ENCODE measurements at places on chromosomes 2 and 18.
A peak's percentile ranks its signal among the peaks of the same experiment; 100 is the strongest.

DNA sequence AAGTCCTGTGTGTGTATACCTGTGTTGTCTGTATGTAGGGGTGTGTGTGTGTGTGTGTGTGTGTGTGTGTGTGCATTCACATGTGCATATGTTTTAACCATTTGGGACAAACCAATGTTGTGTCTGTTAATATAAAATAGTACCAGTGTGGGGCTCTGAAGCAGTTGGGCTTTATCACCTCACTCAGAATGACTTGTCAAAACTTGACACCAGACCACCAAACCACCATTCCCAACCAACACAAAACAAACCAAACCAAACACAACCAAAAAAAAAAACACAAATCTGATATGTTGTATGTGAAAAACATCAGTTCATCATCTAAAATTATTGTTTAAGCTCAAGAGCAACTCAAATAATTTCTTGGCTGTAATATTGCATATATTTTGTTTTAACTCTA, 42.1 kb downstream of the CALCRL start:
- no peak for DNase-seq

DNA sequence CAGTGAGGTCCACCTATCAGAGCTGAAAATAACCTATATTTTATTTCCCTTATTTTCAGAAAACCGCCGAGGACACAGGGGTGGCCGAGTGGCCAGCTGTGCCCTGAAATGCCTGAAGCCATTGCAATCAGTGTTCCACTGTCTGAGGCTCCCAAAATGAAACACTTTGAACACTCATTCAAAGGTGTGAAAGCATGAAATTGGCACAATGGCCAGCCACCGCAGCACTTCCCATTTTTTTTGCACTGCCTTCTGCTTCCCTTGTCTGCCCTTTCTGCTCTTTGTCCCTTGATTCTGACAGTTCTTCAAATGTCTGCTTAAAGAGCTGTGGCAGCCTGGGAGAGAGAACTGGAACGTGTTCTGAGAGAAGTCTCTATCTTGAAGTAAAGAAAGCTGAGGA, 1127.5 kb upstream of the CELF4 start:
- no peak for DNase-seq

DNA sequence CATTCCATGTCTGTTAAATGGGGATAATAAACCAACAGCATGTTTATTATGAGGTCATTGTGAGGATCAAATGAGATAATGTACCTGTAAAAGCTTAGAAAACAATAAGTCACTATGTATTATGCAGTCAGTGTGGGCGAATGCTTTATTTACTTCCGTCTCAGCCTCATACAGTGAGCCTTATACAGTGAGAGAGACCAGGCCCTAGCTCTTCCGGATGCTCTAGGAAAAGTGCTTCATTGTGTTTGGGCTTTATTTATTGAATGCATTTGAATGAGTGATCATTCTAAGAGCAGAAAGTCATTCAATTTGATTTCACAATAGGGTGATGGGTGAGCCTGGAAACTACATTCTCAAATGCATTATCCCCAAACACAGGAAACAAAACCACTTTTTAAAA, 603.9 kb upstream of the FANCL start:
- DNase-seq, result no peak

DNA sequence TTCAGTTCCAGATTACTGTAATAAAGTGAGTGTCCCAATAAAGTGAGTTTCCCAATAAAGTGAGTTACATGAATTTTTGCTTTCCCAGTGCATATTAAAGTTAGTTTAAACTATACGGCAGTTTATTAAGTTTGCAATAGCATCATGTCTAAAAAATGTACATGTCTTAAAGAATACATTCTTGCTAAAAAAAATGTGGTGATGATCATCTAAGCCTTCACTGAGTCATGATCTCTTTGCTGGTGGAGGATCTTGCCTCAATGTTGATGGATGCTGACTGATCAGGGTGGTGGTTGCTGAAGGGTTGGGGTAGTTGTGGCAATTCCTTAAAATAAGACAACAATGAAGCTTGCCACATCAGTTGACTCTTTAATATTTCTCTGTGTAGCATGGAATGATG, 664.2 kb downstream of the TDRD15 start:
- no peak for DNase-seq

GRCh38 chr2:231708773-231709635, 679 bp downstream of the PTMA start:
- no peak for DNase-seq

DNA sequence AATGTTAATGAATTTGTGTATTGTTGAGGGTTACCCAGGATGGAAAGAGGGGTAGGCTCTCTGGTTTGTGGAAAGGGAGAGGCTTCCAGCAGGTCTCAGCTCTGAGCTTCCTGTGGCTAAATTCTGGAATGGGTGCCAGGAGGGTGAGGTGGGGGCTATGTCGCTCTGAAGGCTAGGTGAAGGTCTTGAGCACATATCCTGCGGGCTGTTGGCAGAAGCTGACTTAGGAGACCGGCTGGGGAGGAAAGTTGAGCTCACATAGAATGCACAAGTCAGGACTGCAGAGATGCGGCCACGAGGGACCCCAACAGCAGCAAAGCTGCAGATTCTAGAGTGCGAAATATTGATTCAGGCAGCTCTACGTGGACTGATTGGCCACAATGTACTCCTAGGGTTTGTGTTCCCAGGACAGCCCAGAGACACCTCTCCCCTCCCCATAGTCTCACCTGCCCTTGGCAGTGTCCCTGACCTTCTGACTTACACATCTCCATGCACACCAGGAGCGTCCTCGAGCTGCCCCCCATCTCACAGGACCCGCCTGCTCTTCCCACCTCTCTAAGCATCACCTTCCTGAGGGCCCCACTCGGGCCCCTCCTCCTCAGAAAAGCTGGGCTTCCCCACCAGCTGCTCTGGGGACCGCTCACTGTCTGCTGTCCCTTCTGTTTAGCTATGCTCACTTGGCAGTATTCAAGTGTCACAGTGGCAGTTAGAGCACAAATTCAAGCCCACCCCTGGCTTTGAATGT, 72.6 kb downstream of the ALK start:
- no peak for DNase-seq

GRCh38 chr2:30512243-30512886, 65.3 kb downstream of the LCLAT1 start:
- DNase-seq, result peak; percentile 30

- no peak for DNase-seq
Observed at GRCh38 chr2:234463626-234464290, 33.1 kb downstream of the ARL4C start.

DNA sequence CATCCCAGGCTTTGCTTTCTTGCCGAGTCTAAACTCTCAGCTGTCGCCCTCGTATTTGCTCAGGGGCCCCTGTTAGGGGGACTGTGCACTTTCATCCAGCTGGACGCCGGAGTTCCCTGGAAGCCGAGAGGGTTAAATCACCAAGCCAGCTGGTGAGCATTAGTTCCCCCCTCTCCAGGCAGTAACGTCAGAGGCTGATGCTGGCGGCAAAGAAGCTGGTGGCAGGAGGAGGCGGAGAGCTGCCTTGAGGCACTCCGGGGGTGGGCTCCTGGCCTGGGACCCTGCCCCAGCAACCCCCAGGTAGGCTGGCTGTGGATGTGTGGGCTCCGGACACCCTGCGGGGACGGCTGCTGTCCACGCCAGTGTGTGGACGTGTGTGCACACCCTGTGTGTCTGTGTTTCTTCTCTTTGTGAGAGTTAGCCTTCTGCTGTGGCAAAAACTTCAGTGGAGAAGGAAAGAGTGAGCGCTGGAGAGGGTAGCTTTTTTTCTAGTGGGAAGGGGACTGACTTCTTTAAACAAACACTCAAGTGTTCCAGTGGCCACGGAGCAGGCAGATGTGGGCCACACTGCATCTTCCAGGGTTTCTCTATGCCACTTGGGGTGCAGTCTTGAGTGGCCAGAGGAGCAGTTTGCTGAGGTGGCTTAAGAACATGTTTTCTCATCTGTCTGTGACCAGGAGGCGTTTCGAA, 84.7 kb downstream of the GLI2 start:
- no peak for DNase-seq

DNA sequence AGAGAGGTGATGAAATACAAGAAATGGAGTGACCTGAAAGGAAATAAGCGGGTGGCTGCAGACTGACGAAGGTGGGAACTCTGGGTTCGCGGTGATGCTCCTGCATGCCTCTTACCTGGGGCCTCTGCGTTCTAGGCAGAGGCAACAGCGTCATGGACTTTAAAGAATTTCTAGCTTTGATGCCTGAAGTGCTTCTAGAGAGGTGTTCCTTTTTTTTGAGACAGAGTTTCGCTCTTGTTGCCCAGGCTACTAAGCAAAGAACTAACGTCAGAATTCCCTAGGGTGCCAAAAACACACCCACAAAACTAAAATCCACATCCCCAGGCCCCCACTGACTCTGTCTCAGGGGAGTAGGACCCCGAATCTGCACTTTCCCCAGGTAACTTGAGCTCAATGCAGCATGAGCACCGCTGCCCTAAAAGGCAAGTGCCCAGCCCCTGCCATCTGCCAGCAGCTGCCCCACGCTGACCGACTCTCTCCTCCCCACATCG, 110.5 kb upstream of the ID2 start:
- DNase-seq, result no peak

GRCh38 chr2:6679471-6679870, 186.2 kb downstream of the CMPK2 start:
- no peak for DNase-seq

DNA sequence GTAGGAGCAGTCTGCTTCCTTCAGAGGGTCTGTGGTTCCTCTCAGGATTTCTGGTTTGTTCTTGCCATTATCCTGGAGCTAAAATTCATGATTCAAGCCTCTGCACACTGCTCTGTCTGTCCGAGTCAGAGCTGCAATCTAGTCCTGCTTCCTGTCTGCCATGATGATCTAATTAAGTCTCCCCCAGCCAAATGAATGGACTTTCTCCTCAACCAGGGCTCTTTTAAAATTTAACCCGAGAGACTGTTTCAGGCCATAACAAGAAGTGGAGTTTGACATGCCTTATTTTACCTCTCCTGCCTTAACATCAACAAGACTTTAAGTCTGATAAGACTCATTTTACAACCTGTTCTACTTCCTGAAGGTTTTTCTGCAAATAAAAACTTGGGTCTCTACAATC, 1009.6 kb upstream of the DDX18 start:
- no peak for DNase-seq

GRCh38 chr2:18704276-18704675, 114.9 kb upstream of the NT5C1B start:
- no peak for DNase-seq

DNA sequence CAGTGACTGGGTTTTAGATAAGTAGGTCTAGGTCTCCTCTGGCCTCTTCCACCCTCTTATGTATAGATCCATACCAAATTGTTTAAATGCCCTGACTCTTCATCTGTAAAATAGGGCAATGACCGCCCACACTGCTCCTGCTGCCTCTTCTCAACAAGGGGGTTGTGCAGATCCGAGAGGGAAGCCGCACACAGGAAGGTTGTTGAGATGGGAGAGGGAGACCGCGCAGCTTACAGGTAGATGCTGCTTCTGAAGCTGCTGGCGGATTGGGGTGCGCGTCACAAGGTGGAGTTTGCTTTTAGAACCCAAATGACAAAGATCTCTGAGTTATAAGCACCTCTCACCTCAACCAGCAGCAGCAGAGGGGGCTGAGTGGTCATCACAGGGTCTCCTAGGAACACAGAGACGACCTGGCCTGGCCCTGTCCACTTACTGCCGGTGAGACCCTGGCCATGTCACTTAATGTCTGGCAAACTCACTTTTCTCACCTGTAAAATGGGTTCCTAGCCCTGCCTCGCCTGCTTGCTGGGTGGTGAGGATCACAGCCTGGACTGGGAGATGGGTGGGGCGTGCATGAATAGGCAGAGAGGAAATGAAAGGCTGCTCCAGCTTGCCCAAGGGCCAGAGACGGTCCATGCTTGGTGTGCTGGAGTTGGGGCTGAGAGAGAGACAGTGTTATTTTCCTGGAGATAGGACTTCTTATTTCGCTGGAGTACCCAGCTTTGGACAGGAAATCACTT, 251.3 kb downstream of the EIPR1 start:
- DNase-seq, result no peak

DNA sequence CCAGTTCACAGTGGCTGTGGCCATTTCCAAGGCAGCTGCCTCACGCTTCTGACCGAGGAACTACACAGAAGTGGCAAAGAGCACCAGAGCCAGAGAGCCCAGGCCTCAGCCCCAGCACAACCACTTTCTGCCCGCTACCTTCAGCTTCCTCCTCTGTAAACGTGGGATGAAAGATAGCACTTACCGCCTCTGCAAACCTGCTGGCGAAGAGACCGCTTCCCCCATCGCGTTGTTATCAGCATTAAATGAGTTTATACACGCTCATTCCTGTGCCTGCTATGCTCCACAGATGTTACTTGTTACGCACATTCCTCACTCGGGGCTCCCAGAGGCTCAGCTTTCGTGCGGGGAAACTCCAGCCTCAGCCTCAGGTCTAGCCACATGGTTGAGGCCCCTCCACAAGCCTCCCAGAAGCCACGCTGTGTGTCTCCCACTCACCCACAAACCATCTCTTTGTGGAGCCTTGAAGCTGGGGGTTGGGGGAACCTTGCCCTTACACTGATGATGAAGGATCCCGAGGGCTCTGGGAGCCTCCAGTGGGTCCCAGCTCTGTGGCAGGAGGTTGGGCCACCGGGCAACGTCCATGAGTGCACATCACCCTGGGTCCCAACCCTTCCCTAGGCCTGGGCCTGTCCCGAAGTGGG, 63.3 kb upstream of the SMAD7 start:
- DNase-seq, result no peak
